ENCODE measurements at places on chromosomes 13 and 19.

DNA sequence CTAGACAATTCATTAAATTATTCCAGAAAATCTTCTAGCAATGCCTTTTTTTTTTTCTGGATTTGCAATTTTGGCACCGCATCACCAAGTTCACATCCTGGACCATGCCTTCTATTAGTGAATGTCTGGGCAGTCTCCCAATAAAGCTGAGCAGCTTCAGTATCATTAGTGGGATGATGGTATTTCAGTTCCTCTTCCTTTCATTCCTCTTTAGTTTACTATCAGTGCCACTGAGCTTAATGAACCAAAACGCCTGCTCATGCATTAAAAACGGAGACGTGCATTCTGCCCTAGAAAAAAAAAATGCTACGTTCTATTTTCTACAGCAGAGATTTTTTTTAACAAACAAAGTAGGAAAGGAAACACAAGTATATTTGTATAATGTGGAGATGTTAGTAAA is 343.0 kb downstream of the PCDH9 start:
- no peak for DNase-seq

- peak; percentile 50 for DNase-seq
Measured at GRCh38 chr19:7852851-7853769, 21.1 kb downstream of the PRR36 start.

- DNase-seq = no peak
Measured at GRCh38 chr13:52869050-52869449, 20.6 kb upstream of the PCDH8 start.

DNA sequence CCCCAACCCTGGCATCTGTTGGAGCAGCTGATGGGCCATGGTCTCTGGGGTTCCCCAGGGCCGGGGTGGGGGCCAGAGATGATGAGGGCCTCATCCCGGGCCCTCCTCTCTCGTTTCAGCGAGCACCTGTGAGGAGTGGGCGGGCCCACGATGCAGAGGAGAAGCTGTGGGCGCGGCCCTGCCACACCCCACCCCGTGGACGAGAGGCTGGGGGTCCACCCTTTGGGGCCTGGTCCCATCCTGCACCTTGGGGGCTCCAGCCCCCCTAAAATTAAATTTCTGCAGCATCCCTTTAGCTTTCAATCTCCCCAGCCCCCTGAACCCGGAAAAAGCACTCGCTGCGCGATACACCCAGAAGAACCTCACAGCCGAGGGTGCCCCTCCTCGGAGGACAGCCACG is 5.6 kb downstream of the HMG20B start:
- DNase-seq = no peak

- DNase-seq = no peak
Measured at GRCh38 chr19:55079400-55080038, 3.9 kb downstream of the EPS8L1 start.

DNA sequence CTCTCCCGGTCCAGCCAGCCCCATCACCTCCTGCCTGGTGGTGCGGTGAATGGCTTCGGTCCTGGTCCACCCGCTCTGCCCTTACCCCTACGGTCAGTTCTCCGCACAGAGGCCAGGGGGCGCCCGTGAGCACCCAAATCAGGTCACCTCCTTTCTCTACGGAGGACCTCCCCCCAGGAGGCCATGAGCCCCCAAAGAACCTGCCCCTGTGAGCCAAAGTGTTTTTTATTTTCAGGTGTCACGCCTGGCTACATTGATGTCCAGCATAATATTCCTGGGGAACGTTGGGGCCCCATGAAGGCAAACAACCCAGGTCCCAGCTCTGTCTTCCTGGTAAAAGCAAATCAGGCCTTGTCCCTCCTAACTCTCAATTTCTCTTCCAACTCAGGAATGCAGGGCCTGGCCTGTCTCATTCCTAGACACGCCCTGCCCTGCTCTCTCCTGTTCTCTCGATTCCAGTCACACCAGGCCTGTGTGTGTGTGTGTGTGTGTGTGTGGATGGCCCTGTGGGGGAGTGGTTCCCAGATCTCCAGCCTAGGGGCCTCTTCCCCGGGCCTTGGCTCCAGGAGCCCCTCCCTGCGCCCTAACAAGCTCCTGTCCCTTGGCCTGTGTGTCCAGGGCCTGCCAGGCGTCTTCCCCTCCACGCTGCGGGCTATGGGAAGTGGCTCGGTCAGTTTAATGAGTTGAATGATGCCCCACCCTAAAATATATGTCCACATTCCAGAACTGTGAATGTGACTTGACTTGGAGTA is 9.7 kb upstream of the GIPC1 start:
- peak; percentile 98 for DNase-seq

GRCh38 chr13:39777021-39777420 is 121.6 kb downstream of the COG6 start:
- no peak for DNase-seq

DNA sequence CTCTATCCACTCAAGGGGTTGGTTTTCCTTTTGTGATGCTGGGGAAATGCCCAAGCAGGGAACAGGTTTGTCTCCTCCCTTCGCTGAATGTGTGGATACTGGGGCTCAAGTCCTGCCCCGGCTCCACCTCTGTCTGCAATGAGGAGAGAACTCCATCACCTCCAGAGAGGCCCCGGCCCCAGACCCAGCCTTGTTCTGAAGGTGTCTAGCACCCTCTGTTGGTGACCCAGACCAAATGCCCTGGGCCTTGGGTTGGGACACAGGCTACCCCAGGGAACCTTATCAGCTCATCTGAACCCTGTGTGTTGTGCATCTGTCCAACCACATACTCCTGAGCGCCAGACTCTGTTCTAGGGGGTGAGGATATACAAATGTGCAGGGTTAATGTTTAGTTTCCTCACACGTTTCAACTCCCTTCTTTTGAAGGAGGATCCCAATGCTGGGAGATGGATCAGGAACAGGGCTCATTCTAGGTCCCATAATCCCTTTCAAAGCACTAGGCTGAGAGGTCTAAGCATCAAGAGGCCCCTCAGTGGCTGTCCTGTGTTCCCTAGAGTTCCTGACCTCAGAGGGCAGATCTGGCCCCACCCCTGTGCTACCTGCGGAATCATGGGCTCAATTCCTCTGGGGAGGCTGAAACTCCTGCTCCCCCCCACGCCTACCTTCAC is 112.5 kb upstream of the SLC7A1 start:
- peak; percentile 70 for DNase-seq

DNA sequence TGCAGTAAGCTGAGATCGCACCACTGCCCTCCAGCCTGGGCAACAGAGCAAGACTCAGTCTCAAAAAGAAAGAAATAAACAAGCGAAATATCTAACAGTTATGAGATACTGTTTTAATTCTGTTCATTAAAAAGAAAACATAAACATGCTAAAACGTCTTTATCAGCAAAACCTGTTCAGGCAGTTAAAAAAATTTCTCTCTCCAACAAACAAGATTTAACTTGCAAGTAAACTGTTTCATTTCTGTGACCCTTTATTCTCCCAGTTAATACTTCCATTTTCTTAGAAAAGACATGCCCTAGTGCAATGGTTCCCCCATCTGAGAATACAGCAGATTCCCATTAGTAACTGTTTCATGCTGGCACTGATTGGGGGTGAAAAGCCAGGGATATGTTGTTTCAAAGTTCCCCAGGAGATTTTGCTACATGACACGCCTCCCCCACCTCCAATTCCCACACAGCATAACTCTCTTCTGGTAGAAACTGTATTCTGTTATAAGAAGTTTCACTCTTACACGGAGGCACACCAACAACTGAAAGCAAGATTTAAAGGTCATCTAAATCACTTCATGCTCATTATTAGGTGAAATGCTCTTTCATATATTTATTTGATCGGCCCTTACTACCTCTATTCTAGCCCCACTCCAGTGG is 24.4 kb downstream of the ELF1 start:
- DNase-seq = no peak

- peak; percentile 44 for DNase-seq
Measured at GRCh38 chr13:110245416-110245899, 61.5 kb downstream of the COL4A1 start.

DNA sequence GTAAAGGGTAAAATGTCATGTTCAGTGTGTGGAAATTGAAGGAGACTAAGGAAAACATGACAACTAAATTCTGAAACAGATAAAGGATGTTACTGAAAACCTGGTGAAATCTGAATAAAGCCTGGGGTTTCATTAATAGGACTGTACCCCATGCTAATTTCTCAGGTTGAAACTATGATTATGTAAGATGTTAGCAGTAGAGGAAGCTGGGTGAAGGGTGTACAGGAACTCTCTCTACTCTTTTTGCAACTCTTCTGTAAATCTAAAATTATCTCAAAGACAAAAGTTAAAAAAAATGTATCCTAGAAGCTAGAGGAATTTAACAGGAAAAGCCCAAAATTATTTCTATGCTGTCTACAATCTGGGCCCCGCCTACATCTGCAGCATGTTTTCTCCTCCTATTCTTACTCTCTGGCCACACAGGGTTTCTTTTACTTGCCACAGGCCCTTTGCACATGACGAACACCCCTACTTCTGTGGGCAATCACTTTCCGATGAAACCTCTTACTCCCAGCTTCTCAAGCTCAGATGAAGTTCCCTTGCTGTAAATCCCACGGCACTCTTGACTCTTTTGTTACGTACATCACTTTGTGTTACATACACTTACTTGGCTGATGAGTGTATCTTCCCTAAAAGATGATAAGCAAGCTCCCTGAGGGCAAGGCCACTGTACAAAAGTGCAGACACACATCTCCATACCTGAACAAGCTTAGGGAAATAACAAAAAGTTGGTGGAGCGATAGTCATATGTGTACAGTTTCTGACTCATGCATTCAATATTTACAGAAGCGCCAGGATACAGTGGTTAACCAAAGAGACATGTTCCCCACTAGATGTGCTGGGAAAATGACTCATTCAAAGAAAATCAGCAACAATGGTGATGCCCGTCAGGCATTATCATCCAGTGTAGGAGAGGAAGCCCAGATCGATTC is 32.6 kb downstream of the RUBCNL start:
- peak; percentile 94 for DNase-seq

DNA sequence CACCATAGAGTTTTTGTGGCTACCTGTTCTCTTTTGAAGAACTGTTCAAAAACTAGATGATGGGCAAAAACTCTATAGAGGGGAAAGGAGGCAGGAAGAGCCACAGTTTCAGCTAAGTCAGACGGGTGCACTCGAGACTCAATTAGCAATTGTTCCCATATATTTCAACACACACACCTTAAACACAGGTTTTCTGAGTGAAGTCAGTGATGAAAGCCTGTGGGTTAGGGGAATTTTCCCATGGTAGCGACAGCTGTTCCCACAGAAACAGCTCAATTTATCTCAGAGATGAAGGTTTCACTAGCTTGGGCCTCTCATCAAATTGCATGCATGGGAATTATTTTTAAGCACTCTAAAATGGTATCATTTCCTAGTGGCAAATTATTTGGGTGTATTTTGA is 143.4 kb downstream of the ZIC5 start:
- DNase-seq = no peak

- peak; percentile 33 for DNase-seq
Measured at GRCh38 chr13:39765801-39766463, 110.5 kb downstream of the COG6 start.

GRCh38 chr19:33569821-33570220 is 48.2 kb upstream of the PEPD start:
- DNase-seq = no peak

GRCh38 chr13:42327725-42328124 is 55.8 kb downstream of the AKAP11 start:
- DNase-seq = no peak

GRCh38 chr13:44052780-44053184 is 173.1 kb downstream of the LACC1 start:
- peak; percentile 55 for DNase-seq

DNA sequence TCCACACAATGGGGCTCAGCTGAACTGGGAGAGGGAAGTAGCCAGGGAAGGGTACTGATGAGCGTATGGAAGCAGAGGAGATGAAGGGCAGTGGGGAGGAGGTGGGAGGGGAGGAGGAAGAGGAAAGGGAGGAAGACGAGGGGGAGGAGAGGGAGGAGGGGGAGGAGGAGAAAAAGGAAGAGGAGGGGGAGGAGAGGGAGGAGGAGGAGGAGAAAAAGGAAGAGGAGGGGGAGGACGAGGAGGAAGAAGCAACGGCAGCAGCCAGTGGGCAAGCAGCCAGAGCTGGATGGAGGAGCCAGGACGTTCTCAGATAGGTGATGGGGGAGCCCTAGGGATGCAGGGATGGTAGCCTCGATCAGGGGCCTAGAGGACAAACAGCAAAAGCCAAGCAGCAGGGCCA is 5.6 kb downstream of the CERS4 start:
- DNase-seq = no peak

DNA sequence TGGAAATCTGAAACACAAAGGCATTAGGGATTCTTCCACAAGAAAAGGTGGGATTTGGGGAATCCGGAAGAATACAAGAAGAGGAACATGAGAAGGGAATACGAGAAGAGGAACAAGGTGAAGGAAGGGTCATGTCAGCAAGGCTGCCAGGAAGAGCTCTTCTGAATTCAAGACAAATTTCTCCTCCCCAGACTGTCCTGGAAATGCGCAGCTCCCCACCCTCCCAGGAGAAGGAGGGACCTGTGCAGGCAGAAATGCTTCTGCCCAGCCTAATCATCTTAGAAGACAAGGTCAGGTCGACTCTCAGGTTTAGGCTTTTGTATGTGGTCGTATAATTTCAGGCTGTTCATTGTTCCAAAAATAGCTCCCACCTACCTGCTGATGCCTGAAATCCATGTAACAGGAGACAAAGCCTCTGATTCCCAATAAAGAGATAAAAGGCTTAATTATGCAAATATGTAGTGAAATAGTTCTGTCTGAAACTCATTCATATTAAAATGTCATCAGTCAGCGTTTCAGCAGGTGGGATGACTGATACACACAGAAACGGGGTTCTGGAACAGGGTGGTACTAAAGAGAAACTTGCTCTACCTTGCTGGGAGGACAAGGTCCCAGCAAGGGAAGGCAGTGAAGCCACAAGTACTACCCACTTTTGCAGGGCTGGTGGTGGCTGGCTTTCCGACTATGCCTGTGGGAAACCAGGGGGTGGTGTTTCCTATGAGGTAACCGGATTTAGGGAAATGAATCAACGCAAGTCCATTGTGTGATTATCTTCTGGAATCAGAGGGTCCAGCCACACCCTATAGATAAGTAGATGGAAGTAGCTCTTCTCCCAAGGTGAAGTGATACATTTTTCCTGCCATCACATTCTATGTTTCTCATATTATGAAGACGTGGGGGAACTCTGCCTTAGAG is 76.1 kb downstream of the KL start:
- DNase-seq = no peak

GRCh38 chr13:42707048-42707447 is 74.3 kb upstream of the FAM216B start:
- no peak for DNase-seq

GRCh38 chr13:94415500-94416237 is 63.8 kb downstream of the DCT start:
- no peak for DNase-seq

DNA sequence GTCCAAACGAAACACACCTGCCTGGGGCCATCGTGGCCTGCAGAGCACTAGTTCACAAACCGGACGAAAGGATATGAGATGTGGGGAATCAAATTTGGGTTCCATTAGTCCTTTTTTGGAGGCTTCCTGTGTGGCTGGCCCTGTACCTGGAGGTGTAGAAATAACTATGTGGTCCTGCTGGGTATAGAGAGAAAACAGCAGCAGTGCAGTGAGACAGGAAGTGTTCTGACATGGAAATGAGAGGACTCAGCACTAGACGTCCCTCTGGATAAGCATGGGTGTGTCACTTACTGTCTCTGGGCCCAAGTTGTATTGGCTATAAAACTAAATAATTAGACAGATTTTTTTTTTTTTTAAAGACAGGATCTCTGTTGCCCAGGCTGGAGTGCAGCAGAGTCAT is 12.3 kb downstream of the KDELR1 start:
- no peak for DNase-seq

- no peak for DNase-seq
Measured at GRCh38 chr13:97319113-97319720, 97.1 kb downstream of the MBNL2 start.
